ENCODE measurements at places on chromosomes 7 and 10.

GRCh38 chr7:123601530-123601929, at the start of gene ASB15:
Gene ASB15, plus strand, starts transcription at chr7:123601821. Its CDS starts 12,682 bp downstream, at chr7:123614503.
- DNase-seq, result no peak

GRCh38 chr10:37671802-37672201, 185.6 kb downstream of the ZNF248 start:
- no peak for DNase-seq

- DNase-seq, result no peak
Measured at GRCh38 chr10:90344226-90344625, 513.6 kb downstream of the HTR7 start.

DNA sequence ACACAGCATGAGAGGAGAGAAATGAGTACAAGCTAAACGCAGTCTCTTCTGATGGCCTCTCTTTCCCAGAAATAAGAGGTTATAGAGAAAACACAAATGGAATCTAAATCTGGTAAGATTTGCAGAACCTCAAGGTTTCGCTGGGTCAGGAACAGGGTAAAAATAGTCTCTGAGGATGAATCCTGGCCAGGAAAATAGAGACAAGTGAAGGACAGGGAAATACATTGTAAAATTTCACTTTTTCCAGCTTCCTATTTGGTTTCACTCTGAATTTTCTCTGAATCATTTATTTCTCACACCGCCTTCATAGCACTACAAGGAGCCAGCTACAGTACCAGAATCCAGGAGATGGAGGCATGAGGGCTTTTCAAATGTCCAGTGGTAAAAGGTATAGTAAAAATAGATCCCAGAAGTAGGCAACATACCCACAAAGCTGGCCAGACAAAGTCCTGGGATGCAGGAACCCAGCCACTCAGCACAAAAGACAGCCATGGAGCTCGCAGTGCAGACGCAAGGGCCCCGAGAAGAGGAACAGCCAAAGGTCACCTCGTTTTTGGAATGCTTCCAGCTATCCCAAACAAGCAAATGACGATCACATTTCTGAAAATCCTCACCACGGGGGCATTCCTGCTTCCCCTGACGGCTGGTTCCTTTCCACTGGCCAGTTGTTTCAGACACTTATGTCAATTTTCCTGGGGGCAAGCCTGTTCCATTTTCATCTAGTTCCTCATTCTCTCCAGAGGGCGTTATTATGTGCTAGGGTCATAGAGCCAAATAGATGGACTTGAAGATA, 21.5 kb upstream of the IKZF1 start:
- DNase-seq, result no peak

- DNase-seq, result no peak
Measured at GRCh38 chr7:30116771-30117170, 18.0 kb upstream of the MTURN start.

DNA sequence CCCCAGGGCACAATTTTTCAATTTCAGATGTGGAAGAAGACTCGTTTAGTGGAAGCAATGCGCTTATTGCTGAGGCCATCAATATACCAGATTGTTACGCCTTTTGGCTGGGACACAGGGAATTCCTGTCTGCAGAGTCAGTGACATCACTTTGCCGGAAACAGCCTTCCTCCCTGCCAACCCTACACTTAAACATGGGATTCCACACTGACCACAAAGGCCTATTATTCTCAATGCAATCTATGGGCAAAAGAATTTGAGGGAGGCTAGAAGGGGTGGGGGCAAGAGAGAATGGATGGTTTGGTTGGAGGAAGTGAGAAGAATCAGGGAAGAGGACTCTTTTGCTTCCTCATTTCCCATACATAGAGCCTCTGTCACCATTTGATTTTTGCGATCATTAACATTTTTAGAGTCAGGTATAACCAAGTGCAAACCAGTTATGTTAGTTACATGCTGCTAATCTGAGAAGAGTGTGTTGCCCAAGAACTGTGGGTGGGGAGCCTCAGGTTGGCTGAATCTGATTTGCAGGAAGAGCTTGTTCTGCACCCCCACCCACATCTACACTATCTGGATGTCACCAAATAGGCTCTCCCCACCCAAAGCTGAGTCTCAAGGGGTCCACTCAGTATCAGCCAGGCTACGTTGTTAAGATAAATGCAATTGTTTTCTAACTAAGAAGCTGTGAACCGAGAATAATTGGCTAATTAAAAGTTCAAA, 58.2 kb downstream of the ENTPD1 start:
- DNase-seq, result no peak

- DNase-seq, result no peak
Measured at GRCh38 chr7:114916261-114916892, 5.5 kb upstream of the MDFIC start.

DNA sequence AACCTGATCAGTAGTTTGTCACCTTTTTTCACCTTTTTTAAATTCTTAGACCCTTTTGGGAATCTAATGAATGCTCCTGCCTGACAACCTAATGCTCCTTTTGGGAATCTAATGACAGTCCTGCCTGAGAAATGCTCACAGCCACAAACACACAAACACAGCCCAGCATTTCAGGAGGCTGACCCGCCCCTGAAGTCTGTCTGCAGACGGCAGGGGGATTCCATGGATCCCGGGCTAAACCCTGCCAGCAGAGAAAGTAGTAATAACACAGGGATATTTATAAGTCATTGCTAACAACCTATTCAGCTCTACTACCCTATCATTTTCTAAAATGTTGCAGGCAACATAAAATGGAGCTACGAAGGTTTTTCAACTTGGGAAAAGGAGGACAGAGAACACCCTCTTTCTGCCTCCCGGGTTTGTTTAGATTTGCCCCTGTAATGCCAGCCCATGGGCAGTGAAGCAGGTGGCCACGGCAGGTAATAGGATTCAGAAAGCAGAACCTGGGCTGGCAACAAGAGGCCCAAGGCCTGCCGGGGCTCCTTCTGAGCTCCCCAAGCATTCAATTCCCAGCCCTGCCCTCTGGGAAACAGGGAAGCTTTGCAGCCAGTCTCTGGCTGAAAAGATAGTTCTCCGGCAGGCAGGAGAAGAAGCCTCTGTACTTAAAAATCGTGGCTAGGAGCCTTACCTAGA, 65.2 kb downstream of the CREB3L2 start:
- DNase-seq, result no peak

DNA sequence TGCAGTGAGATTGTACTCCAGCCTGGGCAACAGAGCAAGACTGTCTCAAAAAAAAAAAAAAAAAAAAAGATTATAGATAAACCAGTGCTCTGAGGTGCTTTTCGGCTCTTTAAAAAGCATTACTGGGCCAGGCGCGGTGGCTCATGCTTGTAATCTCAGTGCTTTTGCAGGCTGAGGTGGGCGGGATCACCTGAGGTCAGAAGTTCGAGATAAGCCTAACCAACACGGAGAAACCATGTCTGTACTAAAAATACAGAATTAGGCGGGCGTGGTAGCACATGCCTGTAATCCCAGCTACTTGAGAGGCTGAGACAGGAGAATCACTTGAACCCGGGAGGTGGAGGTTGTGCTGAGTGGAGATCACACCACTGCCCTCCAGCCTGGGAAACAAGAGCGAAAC, 6.6 kb upstream of the HNRNPF start:
- DNase-seq, result no peak

- DNase-seq, result no peak
Measured at GRCh38 chr7:108014747-108015682, 12.1 kb upstream of the LAMB1 start.

DNA sequence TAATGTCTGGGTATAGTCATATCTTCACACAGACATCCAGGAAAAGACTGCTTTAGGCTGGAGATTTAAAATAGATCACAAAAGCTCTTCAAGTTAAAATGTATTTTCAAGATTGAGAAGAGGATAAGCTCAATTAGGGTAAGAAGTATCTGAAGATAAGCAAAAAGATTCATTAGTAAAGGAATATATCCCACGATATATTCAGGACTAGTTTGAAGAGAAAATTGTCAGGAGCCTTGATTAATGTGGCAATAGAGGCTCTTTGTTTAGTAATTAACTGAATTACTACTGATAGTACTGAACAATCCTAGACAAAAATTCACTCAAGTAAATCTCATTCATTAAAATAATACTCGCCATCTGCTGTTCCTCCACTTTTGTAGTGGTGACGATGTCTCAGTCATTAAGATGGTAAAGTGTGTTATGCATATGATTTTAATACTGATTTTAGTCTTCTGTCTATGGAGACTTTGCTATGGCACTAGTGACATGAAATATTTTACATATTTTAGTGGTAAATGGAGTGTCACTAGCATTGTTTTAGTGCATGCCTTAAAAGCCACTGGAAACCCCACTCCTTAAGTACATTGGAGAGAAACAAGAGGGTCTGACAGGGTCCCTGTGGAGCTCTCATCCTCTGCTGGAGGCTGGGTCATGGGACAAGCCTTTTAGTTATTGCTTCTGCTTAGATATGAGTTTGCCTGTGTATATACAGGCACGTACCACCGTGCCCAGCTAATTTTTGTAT, 32.8 kb downstream of the INPP5F start:
- no peak for DNase-seq

DNA sequence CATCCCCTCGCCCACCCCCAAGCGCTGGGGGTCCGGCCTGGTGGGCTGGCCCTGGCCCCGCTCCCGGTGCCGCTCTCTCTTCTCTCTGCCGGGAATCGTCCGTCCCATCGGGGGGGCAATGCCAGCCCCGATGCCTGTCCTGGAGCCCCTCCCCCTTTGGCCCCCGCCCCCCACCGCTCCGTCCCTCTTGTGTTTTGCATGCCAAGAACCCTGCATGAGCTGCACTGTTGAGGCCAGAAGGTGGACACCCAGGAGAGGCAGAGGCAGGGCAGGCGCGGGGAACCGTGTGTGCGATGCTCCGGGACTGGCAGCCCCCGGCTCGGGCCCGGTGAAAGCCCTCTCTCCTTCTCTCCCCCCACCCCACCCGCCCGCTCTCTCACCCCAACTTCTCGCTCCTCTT, 22.1 kb upstream of the HSPB1 start:
- DNase-seq, result no peak

- DNase-seq, result peak; percentile 90
Measured at GRCh38 chr7:28808796-28809533, 149.2 kb downstream of the TRIL start.

- DNase-seq, result peak; percentile 4
Measured at GRCh38 chr7:119175911-119176627, 951.6 kb downstream of the ANKRD7 start.

DNA sequence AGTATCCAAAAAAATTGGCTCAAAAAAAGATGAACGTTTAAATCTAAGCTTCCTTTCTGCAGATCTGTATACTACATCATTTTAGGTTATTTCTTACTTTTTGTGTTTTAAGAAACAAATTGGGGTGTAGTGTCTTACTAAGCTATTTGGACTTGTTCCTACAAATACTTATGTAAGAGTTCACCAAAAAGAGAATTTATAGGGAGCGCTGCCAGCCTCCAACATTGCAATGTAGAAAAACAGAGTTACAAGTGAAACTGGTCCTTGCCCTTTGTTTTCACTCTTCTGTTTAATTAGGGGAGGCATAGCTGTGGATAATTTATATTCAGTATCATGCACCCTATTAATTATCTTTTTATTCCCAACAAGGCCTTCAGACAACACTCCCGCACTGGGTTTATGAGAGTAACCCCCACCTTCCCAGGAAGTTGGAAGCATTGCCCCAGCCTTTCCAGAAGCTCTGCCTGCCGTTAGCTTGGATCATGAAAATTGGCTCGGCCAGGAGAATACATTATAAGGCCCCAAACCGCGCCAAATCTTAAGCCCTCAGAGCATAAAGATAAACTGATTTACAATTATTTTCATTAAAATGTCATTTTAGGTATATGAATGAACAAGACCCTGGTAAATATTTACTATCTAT, 261.8 kb upstream of the KLF6 start:
- DNase-seq, result no peak

- DNase-seq, result no peak
Measured at GRCh38 chr7:4022265-4022664, 659.8 kb upstream of the FOXK1 start.
